ENCODE measurements at places on chromosomes 5 and 9.

- no peak for DNase-seq
Measured at GRCh38 chr9:38066914-38067858, 1.8 kb downstream of the SHB start.

DNA sequence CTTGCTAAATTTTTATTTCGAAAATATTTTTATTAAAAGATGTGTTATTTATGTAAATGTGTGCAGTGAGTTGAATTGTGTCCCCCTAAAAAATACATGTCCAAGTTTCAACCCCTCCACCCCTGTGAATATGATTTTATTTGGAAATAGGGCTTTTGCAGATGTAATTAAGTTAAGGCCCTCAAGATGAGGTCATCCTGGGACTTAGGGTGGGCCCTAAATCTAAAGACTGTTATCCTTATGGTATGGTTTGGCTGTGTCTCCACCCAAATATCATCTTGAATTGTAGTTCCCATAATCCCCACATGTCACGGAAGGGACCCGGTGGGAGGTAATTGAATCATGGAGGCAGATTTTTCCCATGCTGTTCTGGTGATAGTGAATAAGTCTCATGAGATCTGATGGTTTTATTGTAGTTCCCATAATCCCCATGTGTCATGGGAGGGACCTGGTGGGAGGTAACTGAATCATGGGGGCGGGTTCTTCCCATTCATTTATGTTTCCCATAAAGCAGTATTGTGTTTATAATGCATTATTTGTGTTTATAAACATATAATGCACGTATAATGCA is 1.5 kb upstream of the TMED7 start:
- no peak for DNase-seq

DNA sequence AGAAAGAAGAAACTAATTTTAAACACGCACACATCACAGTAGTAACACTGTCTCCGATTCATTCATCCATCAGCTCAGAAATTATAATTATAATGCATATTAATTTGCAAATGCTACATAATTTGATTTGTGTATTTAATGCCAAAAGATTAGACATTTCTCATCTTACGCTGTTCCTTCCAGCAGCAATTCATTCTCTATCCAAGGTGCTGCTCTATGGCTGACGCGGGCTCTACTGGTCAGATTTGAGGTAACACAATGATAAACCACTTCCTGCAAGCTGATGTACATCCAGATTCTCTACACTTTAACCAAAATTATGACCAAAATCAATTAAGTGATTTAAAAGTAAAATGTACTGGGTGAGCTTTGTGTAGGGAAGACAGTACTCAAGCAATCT is 77.9 kb upstream of the ICE1 start:
- DNase-seq = no peak

GRCh38 chr9:133359399-133360175 is 3.2 kb downstream of the SURF2 start:
- no peak for DNase-seq

DNA sequence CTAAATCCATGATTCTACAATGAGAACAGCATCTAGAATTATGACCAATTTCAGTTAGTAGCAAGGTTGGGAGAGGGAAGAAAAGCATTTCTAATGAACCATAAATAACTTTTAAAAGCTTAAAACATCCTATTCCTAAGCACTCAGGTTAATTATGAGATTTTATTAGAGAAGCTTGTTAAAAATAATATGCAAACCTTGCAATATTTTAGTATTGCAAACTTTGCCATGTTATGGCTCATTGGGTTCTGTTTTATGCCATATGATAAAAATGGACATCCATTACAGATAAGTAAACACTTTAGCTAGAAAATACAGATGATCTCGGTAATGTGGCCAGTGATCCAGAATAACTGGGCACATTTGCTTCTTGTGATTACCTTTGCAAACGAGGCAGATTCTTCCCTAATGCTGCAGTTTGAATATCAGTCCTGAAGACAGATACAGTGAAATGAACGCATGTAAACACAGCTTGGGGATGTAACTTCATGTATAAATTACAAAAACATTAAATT is 447.0 kb downstream of the PLK2 start:
- no peak for DNase-seq

DNA sequence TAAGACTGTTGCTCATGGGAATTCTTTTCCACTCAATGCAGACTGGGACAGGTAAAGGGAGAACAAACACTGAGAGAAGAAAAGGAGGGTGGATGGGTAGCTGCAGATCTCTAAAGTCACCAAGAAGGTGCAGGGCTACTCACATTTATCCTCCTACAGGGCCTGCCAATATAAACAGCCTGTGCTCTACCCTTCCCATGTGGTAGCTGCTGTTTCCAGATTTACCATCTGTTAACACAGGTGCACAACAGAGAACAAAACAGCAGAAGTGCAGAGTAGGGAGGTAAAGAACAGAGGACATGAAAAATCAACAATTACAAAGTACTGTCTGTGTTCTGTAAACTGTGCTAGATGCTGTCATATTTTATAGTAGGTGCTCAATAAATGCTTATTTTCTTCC is 26.0 kb downstream of the JAKMIP2 start:
- DNase-seq = no peak

GRCh38 chr9:123863164-123863855 is 66.6 kb downstream of the DENND1A start:
- no peak for DNase-seq

GRCh38 chr5:11130131-11130530 is 369.1 kb upstream of the DAP start:
- no peak for DNase-seq

GRCh38 chr5:67317603-67318002 is 121.0 kb upstream of the CD180 start:
- DNase-seq = no peak

- no peak for DNase-seq
Measured at GRCh38 chr5:151469992-151470391, 22.6 kb downstream of the SLC36A1 start.

DNA sequence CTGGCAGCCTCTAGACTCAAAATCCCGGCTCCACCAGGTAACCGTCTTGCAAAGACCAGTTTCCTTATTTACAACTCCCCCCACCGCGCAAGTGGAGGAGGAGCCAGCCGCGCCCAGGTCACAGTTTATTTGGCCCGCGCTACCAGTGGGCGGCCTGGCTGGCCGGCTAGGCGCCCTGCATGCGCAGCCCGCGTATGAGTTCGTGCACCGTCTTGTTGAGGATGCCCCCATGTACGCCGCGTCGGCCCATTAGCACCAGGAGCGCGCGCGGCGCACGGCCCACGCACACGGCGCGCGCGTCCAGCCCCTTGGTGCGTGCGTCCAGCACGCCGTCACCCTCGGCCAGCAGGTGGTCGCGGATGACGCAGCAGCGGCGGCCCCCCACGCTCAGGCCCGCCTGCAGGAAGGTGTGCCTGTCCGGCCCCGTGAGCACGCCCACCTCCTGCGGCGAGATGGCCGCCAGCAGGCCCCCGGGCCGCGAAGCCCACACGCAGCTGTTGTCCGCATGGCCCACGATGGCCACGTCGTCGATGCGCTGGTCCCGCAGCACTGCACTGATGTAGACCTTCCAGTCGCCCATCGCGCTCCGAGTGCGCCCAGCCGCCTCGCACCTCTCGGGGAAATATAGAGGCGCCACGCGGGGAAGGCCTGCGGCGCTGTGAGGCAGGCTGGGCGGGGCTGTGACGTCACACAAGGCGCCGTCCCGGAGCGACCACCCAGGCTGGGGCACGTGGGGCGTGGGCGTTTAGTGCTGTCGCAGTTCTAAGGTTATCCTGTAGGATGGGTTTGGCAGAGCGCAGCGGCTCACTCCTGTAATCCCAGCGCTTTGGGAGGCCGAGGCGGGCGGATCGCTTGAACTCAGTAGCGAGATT is at the start of gene PFN3:
Gene PFN3 (minus strand): TSS at position 665 of the 872 bp plus-strand sequence. CDS start 85 bp downstream, at position 580.
- DNase-seq = no peak

DNA sequence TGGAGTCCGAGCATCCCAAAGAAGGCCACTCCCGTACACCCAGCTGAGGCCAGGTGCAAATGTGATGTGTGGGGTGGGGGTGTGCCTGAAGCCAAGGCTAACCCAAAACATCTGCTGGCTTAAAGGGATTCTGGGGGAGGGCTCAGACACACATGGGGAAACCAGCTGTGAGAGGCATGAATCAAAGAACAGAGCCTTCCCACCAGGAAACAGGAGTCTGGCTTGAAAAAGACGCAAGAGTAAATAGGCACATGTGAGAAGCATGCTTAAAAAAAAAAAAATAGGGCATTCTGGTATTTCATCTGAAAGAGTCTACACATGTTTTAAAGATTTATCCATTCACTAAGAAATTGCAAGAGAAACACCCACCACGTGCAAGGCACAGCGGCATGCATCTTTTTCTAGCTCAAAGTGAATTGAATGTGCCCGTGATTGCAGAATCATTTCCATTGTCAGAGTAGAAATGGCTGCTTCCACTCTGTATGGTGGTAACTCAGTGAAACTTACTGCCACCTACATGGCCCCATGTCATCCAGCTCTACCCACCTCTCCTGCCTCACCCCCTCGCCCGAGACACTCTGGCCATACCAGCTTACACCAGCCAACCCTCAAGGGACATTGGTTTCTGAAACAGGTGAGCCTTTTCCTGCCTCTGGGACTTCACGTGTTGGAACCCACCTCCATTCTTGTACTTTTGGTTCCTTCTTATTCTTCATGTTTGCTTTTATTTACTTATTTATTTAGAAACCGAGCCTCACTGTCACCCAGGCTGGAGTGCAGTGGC is 71.5 kb downstream of the SEMA5A start:
- DNase-seq = no peak

GRCh38 chr9:21056931-21057330 is 20.8 kb downstream of the IFNB1 start:
- no peak for DNase-seq

DNA sequence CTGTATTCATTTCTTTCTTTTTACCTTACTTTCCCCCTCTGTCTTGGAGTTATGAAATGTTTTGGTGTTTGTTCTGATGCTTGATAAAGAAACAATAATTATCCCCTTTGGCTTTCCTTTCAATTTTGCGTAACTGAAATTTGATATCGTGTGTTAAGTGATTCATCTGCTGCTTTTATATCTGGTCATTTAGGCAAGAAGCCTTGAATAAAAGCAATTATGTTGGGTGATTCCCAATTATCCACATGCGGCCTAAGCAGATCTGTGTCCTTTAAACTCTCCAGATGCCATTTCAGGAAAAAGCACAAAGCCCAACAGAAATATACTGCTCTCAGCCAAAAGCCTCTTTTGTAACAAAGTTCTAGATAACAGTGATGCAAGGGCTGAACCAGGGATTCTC is 92.8 kb downstream of the TAF11L14 start:
- no peak for DNase-seq

DNA sequence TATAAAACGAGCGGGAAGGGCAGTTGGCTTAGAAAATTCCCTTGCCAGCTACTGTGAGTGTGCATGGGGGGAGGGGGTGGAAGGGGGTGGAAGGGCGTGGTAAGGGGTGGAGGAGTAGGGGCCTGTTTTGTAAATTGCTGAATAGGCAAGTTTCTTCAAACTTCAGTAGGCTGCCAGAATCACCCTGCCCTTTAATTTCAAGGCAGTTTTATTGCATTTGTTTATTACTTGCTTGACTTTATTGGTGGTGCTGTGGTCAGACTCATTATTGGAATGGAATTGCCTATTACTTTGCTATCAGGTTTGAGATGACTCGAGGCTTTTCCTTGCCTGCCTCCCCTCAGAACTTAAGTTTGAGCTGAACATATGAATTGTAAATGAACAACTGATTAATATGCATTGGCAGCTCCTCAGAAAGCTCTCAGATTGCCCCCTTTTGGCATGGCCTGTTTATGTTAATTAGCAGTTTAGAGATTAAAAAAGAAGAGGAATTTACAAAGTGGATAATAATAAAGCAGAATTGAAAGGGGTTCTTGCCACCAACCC is 76.0 kb downstream of the SEMA6A start:
- DNase-seq = no peak

- no peak for DNase-seq
Measured at GRCh38 chr9:7316967-7317366, 482.6 kb downstream of the DMAC1 start.

DNA sequence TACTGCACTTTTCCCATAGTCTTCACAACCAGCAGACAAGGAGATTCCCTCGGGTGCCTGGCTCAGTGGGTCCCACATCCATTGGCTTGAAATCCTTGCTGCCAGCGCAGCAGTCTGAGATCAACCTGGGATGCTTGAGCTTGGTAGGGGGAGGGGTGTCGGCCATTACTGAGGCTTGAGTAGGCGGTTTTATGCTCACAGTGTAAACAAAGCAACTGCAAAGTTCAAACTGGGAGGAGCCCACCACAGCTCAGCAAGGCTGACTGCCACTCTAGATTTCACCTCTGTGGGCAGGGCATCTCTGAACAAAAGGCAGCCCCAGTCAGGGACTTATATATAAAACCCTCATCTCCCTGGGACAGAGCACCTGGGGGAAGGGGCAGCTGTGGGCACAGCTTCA is 512.3 kb upstream of the MPDZ start:
- no peak for DNase-seq

DNA sequence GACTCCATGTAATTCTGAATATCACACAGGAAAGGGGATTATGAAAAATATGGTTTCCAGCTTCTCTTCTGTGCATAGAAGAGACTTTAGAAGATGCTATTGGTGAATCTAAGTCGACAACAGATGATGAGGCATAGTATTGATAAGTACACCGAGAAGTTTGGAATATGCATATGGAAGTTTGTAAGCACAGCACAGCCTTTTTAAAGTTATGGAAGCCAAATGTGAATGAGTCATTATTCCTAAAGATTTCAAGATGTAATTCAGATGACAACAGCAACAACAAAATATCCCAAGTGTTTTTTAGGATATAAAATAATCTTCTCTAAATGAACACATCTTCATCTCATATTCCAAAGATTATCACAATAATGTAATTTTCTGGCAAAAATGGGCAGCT is 1723.3 kb downstream of the EFNA5 start:
- DNase-seq = no peak

- DNase-seq = no peak
Measured at GRCh38 chr9:133135146-133135745, 14.2 kb upstream of the RALGDS start.

GRCh38 chr5:66675406-66675805 is 79.2 kb downstream of the MAST4 start:
- no peak for DNase-seq

DNA sequence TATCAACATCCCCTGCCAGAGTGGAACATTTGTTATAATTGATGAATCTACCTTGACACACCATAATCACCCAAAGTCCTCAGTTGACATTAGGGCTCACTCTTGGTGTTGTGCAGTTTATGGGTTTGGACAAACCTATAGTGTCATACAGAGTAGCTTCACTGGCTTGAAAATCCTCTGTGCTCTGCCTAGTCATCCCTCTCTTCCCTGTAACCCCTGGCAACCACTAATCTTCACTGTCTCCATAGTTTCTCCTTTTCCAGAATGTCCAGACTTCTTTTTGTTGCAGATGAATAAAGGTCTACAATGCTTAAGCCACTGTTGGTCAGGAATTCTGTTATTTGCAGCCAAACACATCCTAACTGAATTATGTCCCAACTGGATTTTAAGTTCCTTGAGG is 22.5 kb upstream of the SUB1 start:
- DNase-seq = no peak

- no peak for DNase-seq
Measured at GRCh38 chr9:68619072-68619471, 78.4 kb upstream of the TMEM252 start.

- DNase-seq = no peak
Measured at GRCh38 chr9:87826331-87826730, 56.3 kb upstream of the SPATA31E1 start.
